H7 (cell line): ENCODE measurements at places on chromosomes 3 and 15. TPM values are rescaled to one million over a fixed set of nuclear protein-coding genes. Genes with fewer than 3 reads are reported as not detected.

- no peak for DNase-seq
Measured at GRCh38 chr3:98991393-98991792, 89.9 kb upstream of the DCBLD2 start.

DNA sequence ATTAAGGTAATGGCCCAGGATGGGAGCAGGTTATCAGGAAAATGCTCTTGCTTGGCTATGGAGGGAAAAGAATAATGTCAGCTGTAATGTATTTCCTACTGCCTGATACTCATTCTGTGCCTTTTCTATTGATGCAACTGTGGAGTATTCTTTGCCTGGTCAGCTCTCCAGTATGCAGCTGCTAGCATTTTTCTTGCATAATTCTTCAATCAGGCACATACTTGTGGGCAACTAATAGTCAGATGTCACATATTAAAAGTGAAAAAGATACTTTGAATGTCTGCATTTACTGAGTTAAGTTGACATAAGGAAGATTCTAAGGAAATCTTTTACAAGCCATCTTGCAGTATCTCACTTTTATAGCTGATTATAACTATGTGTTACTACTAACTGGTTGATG, 29.5 kb downstream of the CD80 start:
- DNase-seq: no peak

GRCh38 chr15:73324496-73325170, 44.1 kb downstream of the HCN4 start:
- peak; percentile 33 for DNase-seq

DNA sequence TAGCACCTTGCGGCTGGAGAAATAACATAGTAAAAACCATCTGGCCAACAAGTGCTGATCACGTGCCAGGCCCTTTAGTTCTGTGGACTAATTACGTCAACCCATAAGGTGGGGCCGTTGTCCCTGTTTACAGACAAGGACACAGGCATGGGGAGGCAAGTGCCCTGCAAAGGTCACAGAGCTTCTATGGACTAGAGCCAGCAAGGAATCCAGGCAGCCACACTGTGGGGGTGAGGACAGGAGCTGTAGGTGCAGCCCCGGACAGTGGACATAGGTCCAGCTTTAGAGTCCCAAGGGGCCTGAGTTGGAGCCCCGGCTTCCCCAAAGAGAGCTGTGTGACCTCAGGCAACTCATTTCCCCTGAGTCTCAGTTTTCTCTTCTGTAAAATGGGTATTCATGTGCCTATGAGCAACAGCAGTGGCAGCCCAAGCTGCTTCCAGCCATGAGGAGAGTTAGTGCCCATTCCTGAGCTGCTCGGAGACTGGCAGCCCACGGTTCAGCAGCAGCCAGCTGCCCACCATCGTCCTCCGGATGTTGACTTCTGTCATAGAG, 13.9 kb downstream of the CHST13 start:
- DNase-seq: no peak

GRCh38 chr3:65830948-65831732, 207.6 kb downstream of the MAGI1 start:
- DNase-seq: no peak

- DNase-seq: peak; percentile 41
Measured at GRCh38 chr15:94080416-94080815, 150.9 kb upstream of the MCTP2 start.

- DNase-seq: no peak
Measured at GRCh38 chr3:16803019-16803418, 81.7 kb upstream of the PLCL2 start.

- no peak for DNase-seq
Measured at GRCh38 chr3:156787926-156788663, 38.1 kb upstream of the LEKR1 start.

GRCh38 chr3:11385326-11385725, 113.1 kb downstream of the ATG7 start:
- DNase-seq: no peak

DNA sequence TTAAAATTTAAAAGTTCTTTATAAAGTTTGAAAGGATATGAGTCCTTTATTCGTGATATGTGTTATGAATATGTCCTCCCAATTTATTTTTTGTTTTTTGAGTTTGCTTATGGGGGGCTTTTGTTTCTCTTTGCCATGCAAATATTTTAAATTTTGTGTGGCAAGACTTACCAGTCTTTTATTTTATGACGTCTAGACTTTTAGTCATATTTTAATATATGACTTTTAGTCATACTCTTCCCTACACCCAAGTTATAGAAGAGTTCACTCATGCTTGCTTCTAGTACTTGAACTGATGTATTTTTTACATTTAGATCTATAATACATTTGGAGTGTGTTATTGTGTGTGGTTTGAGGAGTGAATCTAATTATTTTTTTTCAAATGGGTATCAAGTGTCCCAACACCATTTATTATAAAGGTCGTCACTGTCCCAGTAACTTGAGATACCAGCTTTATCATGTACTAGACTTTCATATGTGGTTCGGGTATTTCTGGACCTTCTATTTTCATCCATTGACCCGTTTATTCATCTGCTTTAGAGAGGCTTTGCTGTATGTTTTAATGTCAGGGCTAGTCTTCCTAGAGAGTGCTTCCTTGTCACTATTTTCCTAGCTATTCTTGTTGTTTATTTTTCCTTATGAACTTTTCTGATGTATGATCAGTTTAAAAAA, 755 bp downstream of the PARP15 start:
- DNase-seq: no peak

GRCh38 chr3:14243782-14244181, 65.2 kb downstream of the LSM3 start:
- no peak for DNase-seq

DNA sequence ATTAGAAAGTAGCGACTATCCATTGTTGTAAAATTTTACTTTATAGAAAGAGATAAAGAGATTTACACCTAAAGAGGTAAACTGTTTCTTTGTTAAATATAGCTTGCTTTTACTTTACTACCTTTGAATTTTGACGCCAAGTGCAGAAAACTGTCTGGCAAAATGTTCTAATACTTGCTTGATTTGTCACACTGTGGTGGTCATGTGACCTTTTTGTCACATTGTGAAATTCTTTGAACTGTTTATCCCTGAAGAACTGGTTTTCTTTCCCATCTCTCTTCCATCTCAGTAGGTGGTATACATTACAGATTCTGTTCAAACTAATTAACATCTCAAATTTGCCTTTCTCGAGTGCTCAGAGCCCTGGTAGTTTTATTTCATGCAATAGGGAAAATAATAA, 327.4 kb downstream of the NAALADL2 start:
- no peak for DNase-seq

INKA1 gene
- total RNA-seq: 2.3 and 6.5 TPM in 2 replicates

FSTL1 gene
- 318 and 343 TPM in 2 replicates for total RNA-seq

ABHD14A gene
- total RNA-seq: 7.5 and 7.7 TPM in 2 replicates

FBXL22 gene
- 0.26 and 0.90 TPM in 2 replicates for total RNA-seq
